Psoas muscle (tissue), 8 donors: ENCODE measurements at places on chromosomes 6 and 20.

DNA sequence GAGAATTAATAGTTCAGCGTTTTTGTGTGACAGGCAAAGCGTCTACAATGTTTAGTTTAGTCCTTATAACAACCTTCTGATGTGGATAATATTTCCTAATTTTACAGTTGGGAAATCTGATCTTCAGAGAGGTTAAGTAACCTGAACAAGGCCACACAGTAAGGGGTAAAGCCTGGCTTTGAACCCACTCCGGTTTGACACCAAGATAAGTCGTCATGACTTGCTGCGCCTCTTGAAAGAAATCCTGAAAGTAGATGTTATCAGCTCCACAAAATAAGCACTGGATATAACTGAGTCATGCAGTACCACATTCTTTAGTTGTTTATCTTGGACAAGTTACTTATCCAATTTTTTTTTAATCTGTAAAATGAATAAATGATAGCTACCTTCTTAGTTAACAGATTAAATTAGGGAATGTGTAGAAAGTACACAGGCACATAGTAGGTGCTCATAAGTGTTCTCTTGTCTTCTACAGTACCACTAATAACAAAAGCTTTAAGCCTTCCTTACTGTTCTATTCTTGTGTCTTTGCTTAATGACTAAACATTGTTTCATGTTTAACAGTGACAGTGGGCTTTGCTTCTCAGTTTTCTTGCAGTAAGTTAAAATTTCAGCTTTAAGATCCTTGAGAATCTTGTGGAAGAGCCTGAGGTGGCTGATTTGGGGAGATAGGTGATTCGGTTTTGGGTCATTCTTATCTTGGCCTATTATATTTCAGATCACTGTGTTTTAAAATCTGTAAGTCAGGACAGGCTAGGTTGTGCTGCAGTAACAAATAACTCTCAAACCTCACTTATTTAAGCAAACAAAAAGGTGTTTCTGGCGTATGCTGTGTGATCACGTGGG lies 2.1 kb downstream of the HIVEP1 start:
- H3K4me1 ChIP-seq: peaks cover 21% of the 10 kb centered on the region
- no peak overlapping the region for H3K27ac ChIP-seq
- H3K27me3 ChIP-seq: no peaks in the 10 kb centered on the region
- H3K36me3 ChIP-seq: peaks cover 3% of the 10 kb centered on the region

DNA sequence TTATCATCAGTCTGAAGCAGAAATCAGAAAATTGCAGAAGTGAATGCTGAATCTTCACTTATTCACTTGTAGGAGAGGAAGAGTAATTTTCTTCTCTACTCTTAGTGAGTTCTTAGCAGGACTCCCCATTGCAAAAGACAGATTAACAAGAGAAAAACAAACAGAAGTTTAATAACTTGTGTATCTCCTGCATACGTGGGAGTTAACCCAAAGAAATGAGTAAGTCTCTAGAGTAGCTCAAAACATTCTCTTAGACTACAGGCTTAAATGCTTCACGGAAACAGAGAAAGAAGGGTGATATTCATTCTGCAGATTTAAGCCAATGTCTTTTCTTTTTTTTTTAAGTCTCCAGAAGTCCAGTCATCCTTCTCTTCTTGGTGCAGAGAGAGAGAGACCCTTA lies 97.9 kb upstream of the TMEM181 start:
- H3K27ac ChIP-seq: no peak overlapping the region
- no peak overlapping the region for H3K4me3 ChIP-seq
- H3K36me3 ChIP-seq: no peaks in the 10 kb centered on the region
- no peaks in the 10 kb centered on the region for H3K4me1 ChIP-seq
- no peak for DNase-seq

DNA sequence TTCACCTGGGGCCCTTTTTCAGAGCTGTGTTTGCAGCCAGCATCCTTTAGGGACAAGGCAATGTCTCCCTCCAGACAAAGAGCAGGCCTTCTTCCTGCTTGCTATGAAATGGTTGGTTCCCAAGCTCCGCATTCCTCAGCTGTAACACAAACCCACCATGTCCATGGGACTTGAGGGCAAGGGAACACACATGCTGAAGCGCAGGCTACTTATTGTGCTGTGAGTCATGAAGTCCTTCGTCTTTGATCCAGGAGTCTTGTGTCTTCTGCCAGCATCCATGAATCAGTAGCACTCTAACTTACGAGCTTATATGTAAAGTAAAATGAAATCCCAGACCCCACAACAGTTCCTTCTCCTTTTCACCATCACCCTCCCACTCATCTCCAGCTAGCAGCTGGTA lies 59.0 kb downstream of the ANKRD60 start:
- no peaks in the 10 kb centered on the region for H3K4me1 ChIP-seq
- no peaks in the 10 kb centered on the region for H3K36me3 ChIP-seq
- H3K4me3 ChIP-seq: no peak overlapping the region
- no peak for DNase-seq

DNA sequence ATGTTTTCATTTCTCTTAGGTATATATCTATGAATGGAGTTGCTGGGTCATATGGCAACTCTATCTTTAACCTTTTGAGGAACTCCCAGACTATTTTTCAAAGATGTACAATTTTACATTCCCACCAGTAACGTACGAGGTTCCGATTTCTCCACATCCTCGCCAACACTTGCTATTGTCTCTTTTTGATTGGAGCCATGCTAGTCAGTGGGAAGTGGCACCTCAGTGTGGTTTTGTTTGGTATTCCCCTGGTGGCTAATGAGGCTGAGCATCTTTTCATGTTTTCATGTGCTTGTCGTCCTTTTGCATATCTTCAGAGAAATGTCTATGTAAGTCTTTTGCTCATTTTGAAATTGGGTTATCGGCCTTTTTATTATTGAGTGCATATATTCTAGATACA lies 178.6 kb upstream of the EXOC2 start:
- no peaks in the 10 kb centered on the region for H3K4me1 ChIP-seq
- H3K36me3 ChIP-seq: no peaks in the 10 kb centered on the region
- no peak for DNase-seq
- H3K27me3 ChIP-seq: no peaks in the 10 kb centered on the region

GRCh38 chr6:81857812-81858211 lies 105.3 kb upstream of the TENT5A start:
- no peak for DNase-seq
- no peaks in the 10 kb centered on the region for H3K4me1 ChIP-seq
- H3K4me3 ChIP-seq: no peak overlapping the region
- H3K27ac ChIP-seq: no peak overlapping the region
- H3K36me3 ChIP-seq: no peaks in the 10 kb centered on the region

DNA sequence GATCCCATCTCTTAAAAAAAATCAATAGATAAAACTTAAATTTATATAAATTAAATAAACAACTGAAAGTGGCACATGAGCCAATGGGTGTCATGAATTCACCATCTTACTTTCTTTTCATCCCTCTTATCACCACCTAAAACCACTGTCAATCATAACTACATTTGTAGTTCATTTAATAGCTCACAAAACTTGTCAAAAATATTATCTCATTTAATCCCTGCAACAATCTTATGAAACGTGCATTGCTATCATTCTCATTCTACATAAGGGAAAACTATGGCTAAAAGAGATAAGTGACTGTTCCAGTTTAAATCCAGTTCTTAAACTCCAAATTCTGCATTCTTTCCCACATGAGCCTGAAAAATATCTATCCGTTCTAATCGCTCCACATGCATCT lies 80.6 kb upstream of the BEND6 start:
- no peak for DNase-seq
- H3K27ac ChIP-seq: no peak overlapping the region
- H3K27me3 ChIP-seq: no peaks in the 10 kb centered on the region
- H3K4me3 ChIP-seq: no peak overlapping the region
- H3K4me1 ChIP-seq: no peaks in the 10 kb centered on the region
- H3K36me3 ChIP-seq: no peaks in the 10 kb centered on the region

GRCh38 chr6:107879941-107880340 lies 55.8 kb upstream of the SCML4 start:
- no peak overlapping the region for H3K27ac ChIP-seq
- no peak for DNase-seq
- H3K27me3 ChIP-seq: no peaks in the 10 kb centered on the region
- H3K36me3 ChIP-seq: peaks cover 10% of the 10 kb centered on the region
- no peak overlapping the region for H3K4me3 ChIP-seq

DNA sequence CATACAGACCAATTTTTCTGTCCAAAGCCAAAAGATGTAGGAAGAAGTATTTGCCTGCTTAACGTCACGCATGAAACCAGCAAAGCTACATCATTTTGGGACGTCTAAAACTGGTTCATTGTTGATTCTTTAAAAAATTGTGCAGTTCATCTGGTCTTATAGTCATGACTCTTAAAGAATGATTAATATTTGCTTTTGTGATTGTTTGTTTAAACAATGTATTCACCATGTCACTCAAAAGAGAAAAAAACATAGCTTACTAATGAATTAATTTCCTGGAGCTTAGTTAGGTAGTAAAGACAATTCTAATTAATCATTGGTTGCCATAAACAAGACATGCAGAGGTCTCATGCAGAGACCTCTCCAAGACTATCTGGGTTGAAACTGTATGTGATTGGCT lies 157.3 kb downstream of the RPS12 start:
- no peak for DNase-seq
- peaks cover 20% of the 10 kb centered on the region for H3K4me1 ChIP-seq
- no peaks in the 10 kb centered on the region for H3K36me3 ChIP-seq
- H3K4me3 ChIP-seq: no peak overlapping the region

DNA sequence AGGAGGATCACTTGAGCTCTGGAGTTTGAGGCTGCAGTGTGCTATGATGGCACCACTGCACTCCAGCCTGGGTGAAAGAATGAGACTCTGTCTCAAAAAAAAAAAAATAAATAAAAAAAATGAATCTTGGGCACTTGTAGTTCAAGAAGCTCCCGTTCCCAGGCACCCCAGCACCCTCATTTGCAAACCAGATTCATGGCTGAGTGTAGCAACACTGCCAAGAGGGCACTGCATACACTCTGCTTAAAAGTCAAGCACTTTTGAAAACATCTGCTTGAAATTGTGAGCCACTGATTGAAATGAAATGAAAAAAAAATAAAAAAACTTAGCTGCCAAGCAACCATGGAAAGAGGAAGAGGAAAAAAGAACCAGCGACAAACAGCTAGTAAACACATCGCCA lies 124.7 kb upstream of the SASH1 start:
- no peaks in the 10 kb centered on the region for H3K27me3 ChIP-seq
- no peak overlapping the region for H3K4me3 ChIP-seq

GRCh38 chr6:3801960-3802359 lies 47.2 kb upstream of the FAM50B start:
- H3K27me3 ChIP-seq: no peaks in the 10 kb centered on the region
- peaks cover 6% of the 10 kb centered on the region for H3K4me1 ChIP-seq
- H3K27ac ChIP-seq: no peak overlapping the region
- H3K4me3 ChIP-seq: no peak overlapping the region
- no peak for DNase-seq
- H3K36me3 ChIP-seq: no peaks in the 10 kb centered on the region

DNA sequence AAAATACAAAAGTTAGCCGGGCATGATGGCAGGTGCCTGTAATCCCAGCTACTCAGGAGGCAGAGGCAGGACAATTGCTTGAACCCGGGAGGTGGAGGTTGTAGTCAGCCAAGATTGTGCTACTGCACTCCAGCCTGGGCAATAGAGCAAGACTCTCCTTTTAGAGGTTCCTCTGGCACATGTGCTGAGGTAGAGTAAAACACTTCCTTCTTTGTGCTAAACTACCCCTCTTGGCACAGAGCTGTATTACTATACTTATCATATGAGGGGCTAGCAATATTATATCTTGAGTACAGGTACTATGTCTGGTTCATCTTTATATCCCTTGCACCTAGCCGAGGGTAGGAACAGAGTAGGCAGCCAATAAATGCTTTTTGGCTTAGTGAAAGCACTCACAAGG lies 40.2 kb upstream of the SAMHD1 start:
- H3K4me1 ChIP-seq: no peaks in the 10 kb centered on the region
- peaks cover 7% of the 10 kb centered on the region for H3K36me3 ChIP-seq
- no peaks in the 10 kb centered on the region for H3K27me3 ChIP-seq

DNA sequence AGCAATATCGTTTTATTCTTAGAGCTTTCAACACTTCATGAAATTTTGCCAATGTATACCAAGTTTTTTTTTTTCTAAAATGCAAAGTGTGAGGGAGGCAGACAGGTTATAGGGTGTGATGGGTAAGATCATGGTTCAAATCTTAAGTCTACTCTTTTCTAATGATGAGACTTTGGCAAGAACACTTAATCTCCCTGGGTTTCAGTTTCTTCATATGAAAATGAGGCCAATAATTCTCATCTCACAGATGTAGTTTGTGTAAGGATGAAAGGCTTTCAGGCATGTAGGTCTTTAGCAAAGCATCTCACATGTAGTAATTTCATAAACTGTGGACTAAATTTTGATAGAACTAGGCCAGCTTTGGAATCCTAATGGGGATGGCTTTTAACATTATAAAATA lies 457.1 kb downstream of the QKI start:
- DNase-seq: no peak
- H3K27me3 ChIP-seq: no peaks in the 10 kb centered on the region
- no peaks in the 10 kb centered on the region for H3K36me3 ChIP-seq
- H3K4me1 ChIP-seq: peaks cover 7% of the 10 kb centered on the region
- H3K27ac ChIP-seq: no peak overlapping the region
- no peak overlapping the region for H3K4me3 ChIP-seq

DNA sequence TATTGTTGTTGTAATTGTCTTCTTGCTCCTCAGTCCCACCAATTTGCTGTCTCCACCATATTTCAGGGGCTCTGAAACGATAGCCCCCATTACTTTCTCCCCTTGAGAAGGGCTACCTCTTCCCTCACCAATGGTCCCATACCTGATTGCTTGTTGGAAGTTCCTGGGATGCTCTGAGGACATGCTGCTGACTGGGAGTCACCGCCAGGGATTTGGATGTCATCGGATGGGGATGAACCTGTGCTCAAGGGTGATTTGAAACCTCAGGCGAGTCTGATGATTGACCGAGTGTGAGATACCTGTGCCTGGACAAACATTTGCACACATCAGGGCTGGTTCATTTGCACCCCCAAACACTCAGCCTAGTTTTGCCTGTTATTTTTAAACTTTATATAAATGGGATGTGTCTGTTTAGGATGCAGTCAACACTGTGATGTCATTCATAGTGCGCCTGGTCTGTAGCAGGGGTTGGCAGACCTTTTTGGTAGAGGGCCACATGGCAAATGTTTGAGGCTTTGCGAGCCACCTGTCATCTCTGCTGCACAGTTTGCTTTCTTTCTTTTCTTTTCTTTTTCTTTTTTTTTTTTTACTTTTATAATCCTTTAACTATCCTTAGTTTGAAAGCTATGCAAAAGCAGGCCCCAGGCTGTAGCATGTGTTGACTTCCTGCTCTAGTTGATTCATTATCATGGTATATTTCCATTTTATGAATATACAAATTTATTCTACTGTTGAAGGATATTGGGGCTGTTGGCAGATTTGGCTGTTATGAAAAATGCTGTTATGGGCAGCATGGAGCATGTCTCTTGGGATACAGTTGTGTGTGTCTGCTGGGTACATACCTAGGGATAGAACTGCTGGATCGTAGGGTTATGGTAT lies 118.5 kb upstream of the PHACTR3 start:
- H3K4me1 ChIP-seq: no peaks in the 10 kb centered on the region
- no peaks in the 10 kb centered on the region for H3K36me3 ChIP-seq
- no peak for DNase-seq
- no peaks in the 10 kb centered on the region for H3K27me3 ChIP-seq

DNA sequence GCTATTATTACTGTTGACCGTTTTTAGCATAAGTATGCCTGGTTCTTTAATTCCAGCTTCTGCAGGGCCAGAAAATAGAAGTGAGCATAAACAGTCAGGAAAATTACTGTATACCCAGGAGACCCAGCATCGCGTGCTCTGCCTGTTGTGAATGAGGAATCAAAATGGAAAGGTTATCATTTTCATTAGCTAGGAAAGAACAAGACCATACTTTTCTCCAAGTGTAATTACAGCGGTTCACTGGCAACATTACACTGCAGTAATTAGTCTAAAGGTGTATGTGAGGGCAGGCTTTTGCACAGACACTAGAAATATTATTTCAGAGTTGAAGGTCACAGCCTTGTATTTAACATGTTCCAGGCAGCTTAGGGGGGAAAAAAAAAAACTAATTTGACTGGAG lies 403.8 kb upstream of the SOX4 start:
- peaks cover 7% of the 10 kb centered on the region for H3K4me1 ChIP-seq
- H3K36me3 ChIP-seq: no peaks in the 10 kb centered on the region
- no peak for DNase-seq
- H3K4me3 ChIP-seq: no peak overlapping the region
- no peak overlapping the region for H3K27ac ChIP-seq
